Hindlimb muscle (tissue), 1 donor: ENCODE measurements at places on chromosomes 7 and 10. TPM values are rescaled to one million over a fixed set of nuclear protein-coding genes. Genes with fewer than 3 reads are reported as not detected.

- DNase-seq: no peak
Measured at GRCh38 chr7:74029991-74030415, 2.0 kb downstream of the ELN start.

DNA sequence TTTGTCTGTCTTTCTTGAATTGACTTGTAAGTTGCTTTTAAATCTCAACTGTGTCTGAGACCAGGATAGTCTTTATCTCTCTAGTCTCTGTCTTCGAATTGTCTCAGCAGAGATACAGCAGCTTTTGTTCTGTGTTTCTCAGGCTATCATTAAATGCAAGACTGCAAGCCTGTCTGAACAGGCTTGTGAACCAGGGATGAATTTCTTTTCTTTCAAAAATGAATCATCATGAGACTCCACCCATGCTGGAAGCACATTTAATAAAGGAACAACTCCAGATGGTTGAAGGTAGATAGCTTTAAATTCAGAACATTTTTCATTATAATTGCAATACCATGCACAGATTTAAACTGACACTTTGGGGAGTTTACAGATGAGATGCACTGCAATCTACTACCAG is 155.9 kb downstream of the SEC23IP start:
- no peak for DNase-seq

DNA sequence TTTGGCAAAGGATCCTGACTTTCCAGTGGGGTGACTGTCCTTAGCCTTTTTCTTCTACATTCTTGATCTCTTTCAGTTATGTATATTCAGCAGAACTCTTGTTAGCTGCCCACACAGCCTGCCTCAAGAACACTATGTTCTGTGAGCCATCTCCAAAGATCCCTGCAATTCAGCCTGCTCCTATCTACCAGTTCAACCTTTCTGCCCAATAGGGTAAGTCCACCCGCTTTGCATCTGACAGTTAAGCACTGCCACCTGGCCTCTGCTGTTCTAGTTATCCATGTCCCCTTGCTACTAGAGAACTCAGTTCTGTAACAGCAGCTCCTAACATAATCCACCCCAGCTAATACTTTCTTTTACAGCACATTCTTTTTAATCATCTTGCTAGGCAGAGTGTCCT is 13.5 kb downstream of the OR9A2 start:
- no peak for DNase-seq

DNA sequence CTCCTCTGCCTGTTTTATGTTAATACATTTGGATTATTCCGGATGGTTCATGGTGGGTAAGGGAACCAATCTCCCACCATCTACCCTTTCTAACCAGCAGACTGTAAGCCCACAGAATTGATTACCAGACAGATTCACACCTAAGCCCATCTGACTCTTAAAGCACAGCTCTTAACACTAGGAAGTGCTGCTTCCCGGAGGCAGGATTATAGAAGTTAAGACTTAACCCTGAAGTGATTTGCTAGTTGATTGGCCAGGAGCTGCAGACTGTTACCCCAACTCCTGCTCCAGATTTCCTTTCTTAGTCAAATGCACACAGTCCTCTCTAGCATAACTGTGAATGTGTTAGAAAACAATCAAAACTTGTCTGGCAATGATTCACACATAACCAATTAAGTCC is 221.7 kb downstream of the CDK14 start:
- peak; percentile 11 for DNase-seq

- no peak for DNase-seq
Measured at GRCh38 chr7:17665029-17665428, 275.3 kb downstream of the SNX13 start.

GRCh38 chr7:34155220-34155908 is 250.0 kb downstream of the BMPER start:
- DNase-seq: no peak

CCDC172 gene
- not detected for polyA plus RNA-seq
